NT2/D1 (cell line): ENCODE measurements at places on chromosomes 2 and 18.

DNA sequence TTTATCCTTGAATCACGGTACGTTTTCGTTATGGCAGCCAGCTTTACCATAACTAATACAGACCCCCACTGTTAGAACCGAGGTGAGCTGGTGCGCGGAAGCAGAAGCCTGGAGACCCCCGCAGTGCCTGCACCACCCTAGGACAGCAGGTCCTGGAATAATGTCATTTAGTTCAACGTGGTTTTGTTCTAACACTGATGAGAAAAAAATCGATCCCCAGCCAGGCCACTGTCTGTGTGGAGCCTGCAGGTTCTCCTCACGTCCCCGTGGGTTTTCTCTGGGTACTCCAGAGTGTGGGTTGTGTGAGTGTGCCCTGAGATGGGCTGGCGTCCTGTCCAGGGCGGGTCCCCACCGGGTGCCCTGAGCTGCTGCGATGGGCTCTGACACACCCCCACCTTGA is 69.9 kb upstream of the ST3GAL5 start:
- no peak for DNase-seq

DNA sequence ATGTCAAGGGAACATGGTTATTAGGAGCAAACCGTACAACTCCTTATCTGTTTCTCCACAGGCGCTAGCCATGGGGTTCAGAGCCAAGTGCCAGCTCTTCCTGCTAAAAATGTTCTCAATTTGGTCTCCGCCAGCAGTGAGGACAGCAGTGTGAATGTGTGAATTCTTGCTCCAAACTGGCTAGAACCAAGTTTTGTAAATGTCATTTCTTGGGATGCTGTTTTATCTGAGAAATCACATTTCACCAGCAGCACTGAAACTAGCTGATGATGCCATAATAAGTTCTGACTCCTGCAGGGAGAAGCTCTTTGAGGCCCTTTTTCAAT is 140.6 kb upstream of the LGALSL start:
- DNase-seq: no peak

- DNase-seq: no peak
Observed at GRCh38 chr2:50018921-50019320, 864.6 kb upstream of the FSHR start.

DNA sequence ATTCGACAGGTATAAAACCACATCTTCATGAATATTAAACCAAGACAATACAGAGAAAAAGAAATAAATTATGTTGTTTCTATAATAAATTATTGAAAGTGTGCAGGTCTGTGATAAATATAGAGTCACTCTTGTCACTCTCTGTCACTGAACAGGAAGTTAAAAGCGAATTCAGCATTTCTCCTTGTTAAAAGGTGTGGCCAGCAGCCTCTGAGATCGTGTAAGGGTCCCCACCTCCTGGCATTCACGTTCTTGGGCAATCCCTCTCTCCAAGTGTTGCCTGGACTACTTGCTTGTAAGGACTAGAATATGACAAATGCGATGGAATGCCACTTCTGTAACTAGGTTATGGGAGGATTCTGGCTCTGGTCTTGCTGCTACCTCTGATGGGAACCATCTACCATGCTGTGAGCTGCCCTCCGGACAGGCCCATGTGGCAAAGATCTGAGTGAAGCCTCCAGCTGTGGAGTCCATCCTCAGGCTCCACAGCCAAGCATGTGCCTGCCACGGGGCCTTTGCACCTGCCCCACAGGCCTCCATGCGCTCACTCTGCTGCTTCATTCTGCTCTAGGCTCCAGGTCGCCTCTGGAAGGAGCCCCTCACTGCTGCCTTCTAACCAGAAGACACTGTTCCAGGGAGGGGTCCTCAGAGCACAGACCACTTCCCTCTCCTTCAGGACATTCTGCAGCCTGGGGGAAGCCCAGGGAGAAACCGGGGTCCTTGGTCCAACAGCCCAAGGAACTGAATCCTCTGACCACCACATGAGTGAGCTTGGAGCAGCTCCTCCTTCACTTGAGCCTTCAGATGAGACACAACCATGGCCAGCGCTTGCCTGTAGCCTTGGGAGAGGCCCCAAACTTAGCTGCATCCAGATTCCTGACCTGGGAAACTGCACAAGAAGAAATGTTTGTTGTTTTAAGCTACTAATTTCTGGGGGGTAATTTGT is 202.9 kb upstream of the HDAC4 start:
- no peak for DNase-seq

- DNase-seq: no peak
Observed at GRCh38 chr2:222360997-222361396, 62.2 kb upstream of the PAX3 start.

DNA sequence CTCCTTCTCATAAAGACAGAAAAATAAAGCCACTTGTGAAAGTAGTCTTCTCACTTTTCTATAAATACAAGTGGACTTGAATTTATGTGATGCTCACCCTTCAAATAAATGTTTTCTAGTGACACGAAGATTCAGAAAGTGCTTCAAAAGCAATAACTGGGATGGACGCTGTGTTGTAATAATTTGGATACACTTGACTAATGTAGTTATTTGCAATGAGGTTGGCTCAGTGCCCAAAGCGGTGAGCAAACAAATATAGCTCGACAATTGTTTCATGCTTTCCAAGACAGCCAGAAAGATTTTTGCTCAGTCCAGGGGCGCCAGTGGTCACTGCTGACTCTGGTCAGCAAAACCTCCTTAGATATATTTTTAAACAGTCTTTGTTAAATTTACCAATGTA is 278.6 kb upstream of the KLHL14 start:
- DNase-seq: no peak

DNA sequence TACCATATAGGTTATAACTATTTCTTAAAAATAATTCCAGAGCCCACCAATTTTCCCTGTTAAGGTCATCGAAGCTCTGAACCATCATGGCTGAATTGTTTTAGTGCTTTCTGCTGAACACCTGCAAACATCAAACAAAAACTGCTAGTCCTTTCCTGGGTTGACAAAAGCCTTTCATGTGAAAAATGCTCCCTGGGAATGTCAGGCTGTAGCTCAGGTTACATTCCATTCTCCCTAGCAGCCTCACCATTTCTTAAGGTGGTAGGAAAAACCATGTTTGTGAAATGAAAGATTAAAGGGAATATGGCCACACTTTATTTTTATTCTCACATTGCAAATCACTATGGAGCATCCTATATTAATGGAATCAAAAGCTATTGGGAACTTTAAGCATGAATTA is 5.7 kb downstream of the TCF4 start:
- no peak for DNase-seq

GRCh38 chr2:70403267-70404053 is 101.6 kb upstream of the FAM136A start:
- DNase-seq: no peak

DNA sequence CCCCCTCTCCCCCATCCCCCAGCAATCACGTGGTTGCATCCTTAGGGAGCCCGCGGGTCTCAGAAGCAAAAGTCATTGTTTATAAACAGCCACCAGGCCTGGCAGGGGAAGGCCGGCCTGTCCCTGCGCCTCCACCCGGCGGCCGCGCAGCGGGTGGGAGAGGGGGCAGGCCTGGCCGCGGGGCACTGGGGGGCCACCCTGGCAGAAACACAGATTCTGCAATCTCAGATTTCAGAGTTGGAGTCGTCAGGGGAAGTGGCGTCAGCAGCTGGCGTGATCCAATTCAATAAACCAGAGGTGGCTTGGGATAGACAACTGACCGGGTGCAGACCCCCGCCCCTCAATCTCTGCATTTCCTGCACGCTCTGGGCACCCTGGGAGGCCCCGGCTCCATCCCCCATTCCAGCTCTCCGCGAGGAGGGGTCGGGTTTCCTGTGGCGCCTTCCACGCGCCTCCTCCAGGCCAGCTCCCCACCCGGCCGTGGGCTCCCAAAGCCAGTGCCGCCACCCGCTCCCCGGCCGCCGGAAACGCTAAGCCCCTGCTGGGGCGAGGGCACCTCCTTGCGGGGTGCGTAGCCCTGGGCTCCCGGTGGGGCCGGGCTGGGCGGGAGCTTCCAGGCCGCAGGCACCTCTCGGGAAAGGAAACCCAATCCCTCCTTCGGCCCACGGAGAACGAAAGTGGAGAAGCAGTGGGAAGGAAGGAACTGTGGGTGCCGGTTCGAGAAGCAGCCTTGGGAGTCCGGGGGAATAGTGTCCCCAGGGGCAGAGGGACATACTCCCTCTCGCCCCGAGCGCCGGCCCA is 1.1 kb downstream of the BIN1 start:
- DNase-seq: no peak

- DNase-seq: no peak
Observed at GRCh38 chr2:71606244-71606643, 152.9 kb downstream of the DYSF start.

GRCh38 chr2:236765478-236765877 is 195.9 kb downstream of the ACKR3 start:
- no peak for DNase-seq

DNA sequence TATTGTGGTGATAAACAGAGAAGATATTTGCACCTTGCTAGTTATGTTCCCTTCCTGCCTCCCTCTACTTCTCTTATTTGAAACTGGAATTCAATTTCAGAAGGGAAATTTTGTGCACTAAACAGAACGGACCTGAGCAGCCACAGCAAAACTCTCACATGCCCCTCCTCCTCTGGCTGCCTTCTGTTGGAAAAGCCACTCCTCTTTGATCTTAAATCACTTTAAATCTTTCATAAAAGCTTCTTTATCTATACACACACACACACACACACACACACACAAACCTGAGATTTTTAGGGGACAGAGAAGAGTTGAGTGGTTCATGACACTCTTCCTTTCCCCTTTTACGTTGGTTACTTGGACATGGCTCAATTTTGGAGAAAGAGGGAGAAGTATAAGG is 5.6 kb downstream of the TBR1 start:
- DNase-seq: no peak

- DNase-seq: no peak
Observed at GRCh38 chr2:187478719-187479118, 30.7 kb upstream of the CALCRL start.

DNA sequence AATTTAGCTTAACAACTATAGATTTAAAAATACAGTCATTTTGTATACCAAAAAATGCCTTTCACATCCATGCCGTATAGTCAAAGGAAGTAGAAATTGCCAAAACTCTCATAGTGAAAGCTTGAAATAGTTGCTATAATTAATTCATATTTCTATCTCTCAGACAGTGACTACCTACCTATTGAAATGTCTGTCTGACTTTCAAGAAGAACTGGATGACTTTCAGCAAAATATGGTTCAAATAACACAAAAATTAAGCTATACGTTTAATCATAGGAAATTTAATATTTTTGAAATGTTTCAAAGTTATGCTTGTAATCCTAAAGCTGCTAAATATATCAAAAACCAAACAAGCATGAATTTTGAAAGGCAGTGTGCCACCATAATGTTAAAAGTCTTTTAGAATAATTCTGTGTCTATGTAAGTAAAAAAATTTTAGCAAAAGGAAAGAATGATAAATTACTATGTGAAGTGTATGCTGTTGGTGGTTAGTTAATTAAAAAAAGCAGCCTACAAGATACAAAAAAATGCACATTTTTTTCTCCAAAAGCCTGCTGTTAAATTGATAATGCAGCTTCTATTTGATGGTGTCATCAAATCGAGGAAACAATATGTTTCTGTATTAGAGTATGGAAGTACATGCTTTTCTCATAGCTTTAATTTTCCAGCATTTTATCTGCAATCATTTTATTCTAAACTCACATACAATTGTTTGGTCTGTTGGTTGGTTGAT is 57.7 kb upstream of the ST6GAL2 start:
- DNase-seq: no peak

- DNase-seq: peak; percentile 23
Observed at GRCh38 chr18:32057624-32058165, 34.0 kb upstream of the RNF138 start.

GRCh38 chr2:239537633-239538356 is 137.0 kb upstream of the HDAC4 start:
- no peak for DNase-seq

DNA sequence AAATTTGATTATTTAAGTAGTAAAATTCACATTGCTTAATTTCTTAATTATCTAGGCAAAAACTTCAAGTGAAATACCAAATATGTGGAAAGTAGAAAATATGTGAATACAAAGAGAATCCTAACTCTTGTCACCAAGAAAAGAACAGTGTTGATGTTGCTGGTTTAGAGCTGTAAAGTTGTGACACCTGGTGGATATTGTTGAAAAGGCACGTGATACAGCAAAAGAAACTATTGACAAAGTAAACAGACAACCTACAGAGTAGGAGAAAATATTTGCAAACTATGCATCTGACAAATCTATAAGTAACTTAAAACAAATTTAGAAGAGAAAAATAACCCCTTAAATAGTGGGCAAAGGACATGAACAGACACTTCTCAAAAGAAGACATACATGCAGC is 25.6 kb upstream of the ZC3H15 start:
- DNase-seq: peak; percentile 20

- no peak for DNase-seq
Observed at GRCh38 chr2:206456078-206456754, 12.9 kb downstream of the ADAM23 start.

DNA sequence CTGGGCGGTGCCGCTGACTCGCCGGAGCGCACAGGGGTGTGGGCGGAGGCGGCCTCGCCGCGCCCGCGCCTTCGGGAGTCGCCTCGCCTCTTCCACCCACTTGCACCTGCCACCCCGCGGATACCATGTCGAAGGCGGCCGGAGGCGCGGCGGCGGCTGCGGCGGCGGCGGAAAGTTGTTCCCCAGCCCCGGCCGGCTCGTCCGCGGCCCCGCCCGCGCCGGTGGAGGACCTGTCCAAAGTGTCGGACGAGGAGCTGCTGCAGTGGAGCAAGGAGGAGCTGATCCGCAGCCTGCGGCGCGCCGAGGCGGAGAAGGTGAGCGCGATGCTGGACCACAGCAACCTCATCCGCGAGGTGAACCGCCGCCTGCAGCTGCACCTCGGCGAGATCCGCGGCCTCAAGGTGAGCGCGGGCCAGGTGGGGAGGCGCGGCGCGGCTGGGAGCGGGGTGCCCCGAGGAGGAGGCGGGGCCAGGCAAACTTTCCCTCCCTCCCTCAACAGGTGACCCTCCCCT is 766 bp downstream of the CCDC85A start:
- no peak for DNase-seq

GRCh38 chr18:60197671-60198462 is 174.7 kb downstream of the MC4R start:
- no peak for DNase-seq

DNA sequence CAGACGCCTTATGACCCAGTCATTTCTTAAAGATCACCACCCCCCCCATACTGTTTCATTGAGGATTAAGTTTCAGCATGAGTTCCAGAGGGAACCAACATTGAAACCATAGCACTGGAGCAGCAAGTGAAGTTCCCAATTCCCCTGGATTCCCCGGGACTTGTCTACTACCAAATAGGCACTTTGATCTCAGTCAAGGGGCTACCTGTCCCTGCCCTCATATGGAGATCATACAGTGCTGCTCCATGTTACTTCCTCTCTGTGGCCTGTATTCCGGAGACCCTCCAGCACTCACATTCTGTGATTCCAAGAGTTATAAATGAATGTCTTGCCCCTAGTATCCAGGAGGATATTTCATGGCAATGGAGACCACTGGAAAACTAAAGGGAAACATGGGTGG is 42.5 kb downstream of the RNF144A start:
- DNase-seq: no peak

GRCh38 chr18:72470391-72470790 is 73.8 kb downstream of the CBLN2 start:
- DNase-seq: no peak

DNA sequence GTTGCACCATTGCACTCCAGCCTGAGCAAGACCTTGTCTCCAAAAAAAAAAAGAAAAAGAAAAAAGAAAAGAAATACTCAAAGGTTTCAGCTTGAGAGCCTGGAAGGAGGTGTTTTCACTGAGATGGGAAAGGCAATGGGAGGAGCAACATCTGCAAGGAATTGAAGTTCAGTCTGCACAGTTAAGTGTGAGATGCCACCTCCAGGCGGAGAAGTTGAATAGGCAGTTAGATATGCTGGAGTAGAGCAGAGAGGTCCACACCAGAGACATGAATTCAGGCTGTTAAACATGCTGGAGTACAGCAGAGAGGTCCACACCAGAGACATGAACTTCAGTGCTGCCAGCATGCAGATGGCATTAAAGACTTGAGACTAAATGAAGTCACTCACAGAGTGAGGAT is 41.4 kb upstream of the DTNB start:
- DNase-seq: no peak
